Right renal pelvis (tissue), 4 donors: ENCODE measurements at places on chromosomes 5 and 9. TPM values are rescaled to one million over a fixed set of nuclear protein-coding genes. Genes with fewer than 3 reads are reported as not detected.

DNA sequence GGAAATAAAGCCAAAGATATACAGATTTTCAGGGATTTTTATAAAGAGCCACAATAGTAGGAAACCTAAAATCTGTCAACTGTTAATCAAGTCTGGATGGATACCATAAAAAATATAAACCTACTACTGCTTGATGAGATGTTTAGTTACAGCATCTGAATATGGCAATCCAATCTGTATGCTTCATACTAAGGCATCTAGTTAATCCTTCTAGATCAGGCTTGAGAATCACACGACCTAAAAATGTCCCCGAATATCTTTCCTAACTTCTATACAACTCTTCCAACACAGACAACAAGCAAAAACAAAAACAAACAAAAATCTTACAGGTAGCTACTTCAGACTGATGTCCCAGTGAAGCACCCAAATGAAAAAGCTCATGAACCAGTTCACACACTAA, 29.8 kb downstream of the SSBP2 start:
- DNase-seq: no peak

Gene FAM240B
- 0.18 TPM for polyA plus RNA-seq

- DNase-seq: no peak
These were observed 128.6 kb upstream of the GRIA1 start for GRCh38 chr5:153361735-153362409.

Gene SPINK6
- polyA plus RNA-seq: not detected

DNA sequence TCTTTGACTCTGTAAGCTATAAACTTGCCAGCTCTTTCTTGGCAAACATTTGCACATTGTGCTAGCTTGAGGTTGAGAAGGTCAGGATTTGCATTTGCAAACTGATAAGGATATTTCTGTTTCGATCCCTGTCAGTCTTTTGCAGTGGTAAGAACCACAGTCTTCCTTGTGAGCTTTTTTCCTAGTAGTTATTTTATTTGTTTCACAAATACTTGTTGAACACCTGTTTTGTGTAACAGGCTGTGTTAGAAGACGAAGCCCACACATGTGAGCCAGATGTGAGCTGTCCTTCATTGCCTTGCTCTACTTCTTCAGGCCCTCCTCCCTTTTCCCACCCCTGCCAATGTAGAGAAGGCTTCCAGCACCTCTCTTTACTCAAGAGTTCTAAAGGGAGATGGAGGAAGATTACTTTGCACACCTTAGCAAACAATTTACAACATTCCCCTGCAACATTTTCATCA, 327.0 kb upstream of the KLF4 start:
- no peak for DNase-seq

Gene CERCAM
- polyA plus RNA-seq: 39.6 TPM

DNA sequence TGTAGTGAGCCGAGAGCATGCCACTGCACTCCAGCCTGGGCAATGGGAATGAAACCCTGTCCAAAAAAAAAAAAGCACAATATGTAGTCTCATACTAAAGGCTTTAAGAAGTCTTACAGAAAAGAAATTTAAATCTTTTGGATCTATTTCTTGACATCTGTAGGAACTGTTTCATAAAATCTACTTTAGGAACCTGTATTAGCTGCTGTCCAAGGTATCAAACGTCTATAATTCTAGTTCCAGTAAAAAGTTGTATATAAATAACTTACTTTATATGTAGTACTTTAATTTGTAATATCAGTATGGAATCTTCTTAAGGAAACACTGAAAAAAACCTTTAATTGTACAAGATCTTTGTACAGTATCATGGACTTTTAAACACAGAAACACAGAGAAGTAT, 106.8 kb upstream of the RASGRF2 start:
- no peak for DNase-seq

GRCh38 chr5:147384346-147385193, 125.3 kb downstream of the DPYSL3 start:
- no peak for DNase-seq

GRCh38 chr9:35937227-35937626, 20.7 kb downstream of the OR2S2 start:
- no peak for DNase-seq

DNA sequence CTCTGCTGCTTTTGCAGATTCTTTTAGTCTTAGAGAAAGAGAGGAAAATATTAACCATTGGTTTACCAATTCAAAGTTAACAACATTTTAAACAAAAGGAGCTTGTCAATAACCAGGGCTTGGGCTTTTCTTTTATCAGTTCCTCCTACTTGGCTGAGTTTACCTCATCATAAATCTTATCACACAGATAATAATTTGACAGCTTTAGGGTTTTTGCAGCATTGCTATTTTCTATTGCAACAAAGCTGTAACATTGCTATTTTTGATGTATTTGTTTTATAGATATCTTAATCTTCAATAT, 9.8 kb upstream of the ABL1 start:
- DNase-seq: no peak

DNA sequence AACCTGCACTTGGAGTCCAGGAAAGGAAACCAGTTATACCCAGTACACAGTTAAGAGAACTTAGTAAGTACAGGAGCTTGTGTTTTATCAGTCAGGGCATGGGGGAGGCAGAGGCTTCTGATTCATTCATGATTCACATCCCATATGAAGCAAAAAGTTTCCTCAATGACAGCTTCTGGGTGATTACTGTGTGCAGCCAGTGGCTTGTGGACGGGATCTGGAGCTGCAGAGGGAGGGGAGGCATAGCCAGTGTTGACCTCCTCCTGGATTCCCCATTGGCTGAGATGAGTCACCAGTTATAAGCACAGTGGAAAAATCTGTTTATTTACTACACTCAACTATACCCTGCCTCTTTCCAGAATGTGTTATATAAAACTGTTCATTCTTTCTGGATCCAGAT, 17.7 kb downstream of the IL31RA start:
- DNase-seq: no peak

DNA sequence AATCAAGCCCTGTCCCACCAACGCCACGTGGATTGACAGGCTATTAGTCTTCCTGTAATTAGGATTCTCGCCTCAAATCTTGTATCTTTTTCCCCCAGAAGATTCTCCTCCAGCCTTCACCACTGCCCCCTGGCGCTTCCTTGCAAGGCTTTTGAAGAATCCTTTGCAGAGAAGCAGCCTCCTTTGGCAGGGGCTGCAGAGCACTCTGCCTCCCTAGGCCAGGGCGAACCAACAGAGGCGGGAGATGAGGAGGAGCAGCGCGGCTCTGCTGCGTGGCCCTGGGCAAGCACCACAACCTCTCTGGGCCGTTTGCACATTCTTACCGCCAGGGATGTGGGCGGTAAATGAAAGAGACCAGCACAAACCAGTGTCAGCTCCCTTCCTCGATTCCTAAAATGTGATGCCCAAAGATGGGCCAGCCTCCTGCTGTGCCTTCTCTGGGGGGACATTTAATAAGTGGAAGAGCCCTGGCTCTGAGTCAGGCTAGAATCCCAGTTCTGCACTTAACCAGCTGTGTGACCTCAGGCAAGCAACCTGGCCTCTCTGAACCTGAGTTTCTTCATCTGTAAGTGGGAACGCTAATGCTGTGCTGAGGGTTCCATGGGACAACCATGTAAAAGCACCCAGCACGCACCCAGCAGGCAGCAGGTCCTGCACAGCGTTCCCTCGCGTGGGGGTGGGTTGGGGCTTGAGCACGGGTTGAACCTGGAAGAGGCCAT, 128.6 kb downstream of the KCNIP1 start:
- no peak for DNase-seq

DNA sequence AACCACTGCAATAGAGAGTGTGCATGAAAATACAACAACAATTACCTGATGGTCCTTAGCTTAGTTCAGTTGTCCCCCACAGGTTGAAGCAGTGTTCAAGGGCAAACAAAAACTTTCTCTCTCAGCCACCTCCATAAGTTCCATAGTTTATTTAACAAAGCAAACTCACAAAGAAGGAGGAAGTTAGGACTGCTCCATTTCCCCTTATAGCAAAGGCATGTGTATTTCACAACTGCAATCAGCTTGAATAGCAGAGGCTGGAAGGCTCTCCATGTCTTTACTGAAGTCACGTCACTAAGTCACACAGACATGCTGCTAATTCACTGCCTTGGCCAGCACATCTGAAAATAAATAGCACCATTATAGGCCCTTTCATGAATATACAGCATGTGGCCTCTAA, 43.3 kb downstream of the DOCK8 start:
- no peak for DNase-seq

GRCh38 chr5:54792611-54793404, 192.6 kb downstream of the ESM1 start:
- DNase-seq: no peak

DNA sequence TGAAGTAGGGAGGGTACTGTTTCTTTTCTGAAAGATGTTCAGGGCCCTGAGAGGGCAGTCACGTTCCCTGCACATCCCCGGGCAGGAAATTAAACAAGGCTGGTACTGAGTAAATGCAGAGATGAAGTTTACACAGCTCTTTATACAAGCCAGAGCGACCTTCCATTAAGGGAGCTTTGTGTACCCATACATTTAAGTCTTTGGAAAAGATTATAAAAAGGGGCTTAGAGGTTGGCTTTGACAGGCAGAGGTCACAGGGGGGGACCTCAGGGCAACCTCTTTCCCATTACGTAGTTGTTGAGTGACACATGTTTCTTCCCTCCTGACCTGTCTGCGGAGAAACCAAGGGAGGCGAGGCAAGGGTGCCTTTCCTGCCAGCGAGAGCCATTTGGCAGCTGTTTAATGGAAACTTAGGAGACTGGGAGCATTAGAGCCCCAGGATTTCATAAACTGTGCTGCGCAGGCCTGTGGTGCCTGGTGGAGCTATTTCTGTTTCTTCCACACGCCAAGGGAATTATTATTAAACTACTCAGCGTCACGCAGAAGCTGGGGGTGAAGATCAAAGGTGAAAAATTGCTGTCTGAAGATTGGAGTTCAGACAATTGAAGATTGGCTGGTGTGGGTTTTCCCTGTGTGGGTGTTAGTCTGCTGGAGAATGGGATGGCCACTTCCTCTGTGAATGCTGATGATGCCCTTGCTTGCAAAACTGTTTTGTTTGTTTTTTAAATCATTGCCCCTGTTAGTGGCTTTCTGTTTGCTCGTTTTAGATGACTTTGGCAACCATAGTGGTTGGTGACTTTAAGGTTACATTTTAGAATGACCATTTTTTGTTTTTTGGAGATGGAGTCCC, 3.2 kb upstream of the SMIM32 start:
- DNase-seq: no peak

DNA sequence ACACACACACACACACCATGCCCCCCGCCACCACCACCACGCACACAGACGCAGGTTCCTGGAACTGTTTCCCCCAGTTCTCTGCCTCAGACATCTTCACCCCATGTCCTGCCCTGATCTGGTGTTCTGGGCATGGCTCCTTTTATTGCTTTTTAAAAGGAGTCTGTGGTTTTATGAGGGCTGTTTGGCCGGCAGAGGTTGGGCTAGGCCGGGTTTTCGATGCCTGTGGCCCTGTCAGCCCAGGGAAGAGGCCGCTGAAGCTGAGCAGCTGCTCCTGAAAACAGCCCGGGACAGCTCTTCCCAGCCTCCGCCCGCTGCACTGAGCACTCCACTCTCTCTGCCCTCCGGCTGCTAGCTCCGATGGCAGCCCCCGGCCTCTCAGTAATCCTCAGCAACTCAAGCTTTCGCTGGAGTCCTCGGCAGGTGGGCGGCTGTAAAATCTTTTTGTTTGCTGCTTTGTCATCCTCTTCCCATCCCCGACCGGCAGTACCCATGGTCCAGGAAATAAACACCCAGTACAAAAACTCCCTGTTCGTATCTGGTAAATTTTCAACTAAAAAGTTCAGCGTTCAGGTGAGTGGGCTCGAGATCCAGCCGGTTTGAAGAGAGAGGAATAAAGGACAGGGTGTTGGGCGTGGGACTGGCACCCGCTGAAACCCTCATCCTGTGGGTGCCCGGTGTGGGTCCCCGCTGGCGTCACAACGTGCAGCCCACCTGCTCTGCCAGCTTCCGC, 103.0 kb upstream of the ERCC6L2 start:
- no peak for DNase-seq

GRCh38 chr5:110225949-110226348, 500.5 kb downstream of the TMEM232 start:
- DNase-seq: no peak

DNA sequence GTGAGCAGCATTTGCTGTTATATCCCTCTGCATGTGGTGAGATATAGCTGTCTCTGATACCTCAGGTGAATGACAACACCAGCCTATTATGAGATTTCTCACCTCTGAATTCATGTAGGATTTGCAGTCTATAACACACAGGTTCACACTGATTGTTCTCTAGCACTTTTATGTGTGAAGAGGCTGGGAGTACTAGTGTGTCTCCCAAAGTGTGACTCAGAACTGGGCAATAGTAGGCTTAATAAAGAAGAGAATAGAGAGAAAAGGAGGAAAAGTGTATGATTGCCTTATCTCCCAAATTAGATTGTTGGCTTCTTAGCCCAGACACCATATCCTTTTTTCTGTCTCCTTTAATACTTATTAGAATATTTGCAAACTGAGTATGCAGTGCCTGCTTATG, 232.0 kb downstream of the PJA2 start:
- DNase-seq: no peak

GRCh38 chr5:144117412-144117811, 53.0 kb downstream of the YIPF5 start:
- DNase-seq: no peak

DNA sequence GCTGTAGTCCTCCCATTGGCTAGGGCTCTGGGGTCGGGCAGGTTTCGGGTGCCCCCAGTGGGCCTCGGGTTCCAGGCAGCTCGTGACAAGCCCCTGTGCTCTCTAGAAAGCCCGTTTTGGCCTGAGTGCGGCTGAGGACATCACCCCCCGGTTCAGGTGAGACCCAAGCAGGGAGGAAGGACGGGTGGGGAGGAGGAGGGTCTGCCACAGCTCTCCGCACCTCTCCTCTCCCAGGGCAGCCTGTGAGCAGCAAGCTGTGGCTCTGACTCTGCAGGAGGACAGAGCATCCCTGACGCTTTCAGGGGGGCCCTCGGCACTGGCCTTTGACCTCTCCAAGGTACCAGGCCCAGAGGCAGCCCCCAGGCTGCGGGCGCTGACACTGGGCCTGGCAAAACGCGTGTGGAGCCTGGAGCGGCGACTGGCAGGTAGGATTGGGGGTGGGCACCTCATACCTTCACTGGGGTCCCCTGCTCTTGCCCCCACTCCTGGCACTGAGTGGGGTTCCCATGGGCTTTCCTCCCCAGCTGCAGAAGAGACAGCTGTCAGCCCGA, 672 bp downstream of the PAXX start:
- DNase-seq: no peak

DNA sequence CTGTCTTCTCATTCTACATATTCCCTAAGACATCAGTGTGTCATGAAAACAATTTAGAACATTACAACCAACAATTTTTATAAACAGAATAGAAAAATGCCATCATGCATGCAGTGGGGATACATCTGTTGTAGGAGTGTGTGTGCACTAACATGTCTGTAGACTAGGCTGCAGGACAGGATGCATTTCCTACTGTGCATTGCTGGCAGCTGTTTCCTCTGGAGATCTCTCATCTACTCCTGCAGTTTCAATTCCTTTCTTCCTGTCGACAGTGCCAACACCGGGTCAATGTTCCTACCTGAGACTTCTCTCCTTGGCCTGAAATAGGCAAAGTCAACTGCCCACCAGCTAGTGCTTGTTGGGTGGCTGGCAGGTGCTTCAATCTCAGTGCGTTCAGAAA, 69.8 kb downstream of the ANKH start:
- no peak for DNase-seq

Gene HRH2
- polyA plus RNA-seq: 2.8 TPM

GRCh38 chr5:159208514-159209437, 577 bp downstream of the RNF145 start:
- peak; percentile 50 for DNase-seq
